Left lung (tissue), 14 donors: ENCODE measurements at places on chromosomes 1 and 21. TPM values are rescaled to one million over a fixed set of nuclear protein-coding genes. Genes with fewer than 3 reads are reported as not detected.

GRCh38 chr1:244099258-244099930 lies 48.3 kb downstream of the ZBTB18 start:
- DNase-seq = no peak

GRCh38 chr21:43201491-43201890 lies 32.7 kb downstream of the CRYAA start:
- DNase-seq = no peak

DNA sequence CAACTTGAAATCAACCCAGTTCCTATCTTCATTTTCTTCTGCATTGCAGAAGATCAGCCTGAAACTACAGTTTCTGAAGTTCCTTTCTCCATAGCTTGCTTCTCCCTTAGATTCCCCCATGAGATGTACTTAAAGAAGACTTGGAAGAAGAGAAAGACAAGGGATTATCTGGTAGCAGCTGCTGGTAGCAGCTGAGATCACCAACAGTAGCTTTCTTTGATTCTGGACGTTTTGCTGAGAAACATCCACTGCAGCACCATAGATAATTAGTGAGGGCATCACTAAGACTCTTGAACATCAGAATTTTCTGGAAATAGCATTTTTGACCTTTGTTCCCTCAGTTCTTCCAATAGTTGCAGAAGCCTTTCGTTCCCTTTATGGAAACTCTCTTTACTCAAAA lies 465 bp upstream of the CFHR3 start:
- DNase-seq = no peak

The C1orf115 gene
- total RNA-seq = 17.0 TPM

The AMPD1 gene
- 0.79 TPM for total RNA-seq
